CD4-positive, alpha-beta T cell treated with Interleukin-10 for 1 hour (primary cell): ENCODE measurements at places on chromosomes 1 and 21.

DNA sequence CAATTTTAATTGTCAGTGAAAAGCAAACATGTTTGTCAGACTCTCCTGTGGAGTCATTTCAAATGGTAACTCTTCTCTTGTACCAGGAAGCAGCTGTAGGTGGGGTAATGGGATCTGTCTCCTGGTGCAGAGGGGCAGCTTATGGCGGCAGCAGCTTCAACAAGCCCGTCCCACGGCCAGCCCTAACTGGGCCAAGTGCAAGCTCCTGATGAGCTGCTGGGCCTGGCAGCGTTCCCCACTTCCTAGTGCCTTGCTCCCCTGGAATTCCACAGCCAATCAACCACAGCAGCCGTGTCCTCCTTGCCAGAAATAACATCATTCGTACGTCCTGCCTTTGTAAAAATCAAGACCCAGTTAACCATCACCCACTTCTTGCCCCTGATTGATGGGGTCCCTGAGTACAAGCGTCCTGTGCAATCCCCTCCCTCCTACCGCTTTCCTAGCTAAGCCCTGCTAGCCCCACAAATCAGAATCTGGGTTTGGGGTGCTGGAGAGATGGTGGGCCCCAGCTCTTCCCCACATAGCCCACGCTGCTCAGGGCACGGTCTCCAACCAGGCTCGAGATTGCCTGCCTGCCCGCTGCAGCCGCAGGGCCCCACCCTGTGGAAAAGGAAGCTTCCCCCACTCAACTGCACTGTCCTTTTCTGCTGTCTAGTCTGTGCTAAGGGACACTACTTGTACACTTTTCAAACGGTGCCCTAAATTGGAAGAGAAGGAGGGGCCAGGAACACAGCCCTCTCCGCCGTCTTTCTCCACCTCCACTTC is 61.2 kb downstream of the TOR1AIP2 start:
- no peak for DNase-seq

GRCh38 chr21:43323244-43324005 is 103.5 kb downstream of the SIK1 start:
- no peak for DNase-seq

GRCh38 chr1:55957276-55957675 is 622.1 kb downstream of the PLPP3 start:
- no peak for DNase-seq

GRCh38 chr1:76754730-76755129 is 112.5 kb upstream of the ST6GALNAC5 start:
- no peak for DNase-seq

DNA sequence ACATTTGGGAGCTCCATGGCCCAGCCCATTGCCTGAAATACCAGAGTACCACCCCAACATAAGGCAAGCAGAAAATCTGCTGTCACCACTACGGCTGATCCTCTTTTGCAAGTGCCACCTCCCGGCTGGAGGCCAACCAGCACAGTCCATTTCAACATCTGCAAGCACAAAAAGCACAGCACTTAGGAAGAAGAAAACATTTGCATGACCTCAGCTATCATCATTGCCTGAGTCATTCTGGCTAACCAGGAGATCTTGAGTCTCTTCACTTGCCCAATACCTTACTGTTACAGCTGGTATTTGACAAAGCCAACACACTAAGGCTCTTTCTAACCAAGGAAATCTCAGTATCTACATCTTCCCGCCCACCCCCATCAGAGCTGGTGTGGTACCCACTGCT is 55.9 kb downstream of the NEK7 start:
- DNase-seq: no peak

DNA sequence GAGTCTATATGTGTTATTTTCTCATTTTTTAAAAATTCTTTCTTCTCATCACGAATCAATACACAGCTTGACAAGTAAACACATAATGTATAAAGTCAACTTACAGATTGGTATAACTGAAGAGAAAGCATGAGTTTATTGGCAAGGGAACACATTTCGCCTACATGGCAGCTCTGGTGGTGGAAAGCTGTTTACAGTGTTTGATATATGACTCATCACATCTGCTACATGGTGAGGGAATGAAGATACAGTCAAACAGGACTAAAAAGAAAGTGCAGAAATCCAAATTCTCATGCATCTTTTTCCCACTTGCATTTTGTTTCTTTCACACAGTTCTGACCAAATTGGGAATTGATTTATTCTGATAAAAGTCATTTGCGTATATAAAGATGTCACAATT is 122.2 kb upstream of the ADGRL4 start:
- no peak for DNase-seq

DNA sequence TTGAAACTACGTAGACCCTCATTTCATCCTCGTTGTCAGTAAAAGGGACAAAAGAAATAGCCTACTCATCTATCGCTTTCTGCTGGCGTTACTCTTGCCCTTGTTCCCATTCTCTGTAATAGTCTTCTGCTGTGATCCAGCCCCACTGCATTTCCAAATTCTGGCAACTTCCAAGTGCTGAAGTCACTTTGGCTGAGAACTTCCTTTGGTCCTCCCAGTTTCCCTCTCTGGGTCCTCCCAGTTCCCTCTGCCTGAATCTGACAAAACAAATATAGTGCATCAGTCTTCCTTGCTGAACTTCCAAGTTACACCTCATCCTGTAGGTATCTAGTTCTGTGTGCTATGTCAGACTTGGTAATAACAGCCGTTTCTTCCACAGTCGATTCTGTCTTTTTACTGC is 47.0 kb upstream of the PLA2G4A start:
- DNase-seq: no peak

DNA sequence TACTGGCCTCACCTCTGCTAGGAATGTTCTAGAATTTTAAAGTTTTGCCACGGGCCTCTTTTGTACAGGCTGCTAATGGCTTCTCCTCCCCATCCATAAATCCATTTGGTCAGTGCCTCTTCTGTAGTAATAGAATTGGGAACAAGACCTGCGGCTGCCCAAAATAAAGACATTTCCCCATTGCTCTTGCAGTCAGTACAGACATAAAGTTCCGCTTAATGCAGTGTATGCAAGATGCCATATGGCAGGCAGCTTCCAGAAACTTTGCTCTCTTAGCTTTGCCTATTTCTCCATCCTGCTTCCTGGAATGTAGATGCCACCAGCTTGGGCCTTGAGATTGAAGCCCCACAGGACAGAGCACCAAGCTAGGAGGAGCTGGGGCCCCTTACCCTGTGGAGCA is 3.7 kb upstream of the SLC2A5 start:
- DNase-seq: no peak

DNA sequence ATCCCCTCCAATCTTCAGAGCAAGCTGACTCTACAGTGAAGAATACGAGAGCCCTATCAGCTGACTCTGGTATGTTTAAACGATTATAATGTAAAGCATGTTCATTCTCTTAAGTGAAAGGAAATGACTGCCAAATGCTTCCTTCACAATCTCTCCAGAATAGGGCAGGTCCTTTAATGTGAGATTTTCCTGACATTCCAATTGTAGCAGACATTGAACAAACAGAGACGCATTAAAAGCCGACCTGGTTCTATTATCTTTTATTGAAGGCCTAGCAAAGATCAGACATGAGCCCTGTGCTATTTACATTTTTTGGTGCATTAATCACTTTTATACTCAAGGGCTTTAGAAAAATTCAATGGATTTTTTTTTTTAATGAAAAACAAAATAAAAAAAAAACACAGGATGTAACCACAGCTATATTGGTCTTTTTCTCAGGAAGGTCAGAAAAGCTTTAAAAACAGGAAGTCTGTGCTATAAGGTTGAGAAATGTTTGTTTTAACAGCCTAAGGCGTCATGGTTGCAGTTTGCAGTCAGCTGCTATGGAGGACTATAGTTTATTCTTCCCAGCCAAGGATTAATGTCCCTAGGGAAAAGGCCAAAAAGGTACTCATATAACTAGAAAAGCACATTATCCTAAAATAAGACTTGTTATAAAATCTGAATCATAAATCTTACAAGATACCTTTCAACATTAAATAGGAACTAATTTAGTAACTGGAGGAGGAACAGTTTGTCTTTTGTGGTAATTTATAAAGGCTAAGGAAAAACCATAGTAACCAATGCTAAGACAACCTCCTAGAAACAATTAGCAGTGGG is 104.8 kb downstream of the RERE start:
- DNase-seq: peak; percentile 21
